Activated T-helper 9 cell treated with anti-CD3 and anti-CD28 coated beads, Interleukin-2, amount 50 U/mL, for 16 hours (primary cell): ENCODE measurements at places on chromosomes 3 and 15.
A peak's percentile ranks its signal among the peaks of the same experiment; 100 is the strongest.

DNA sequence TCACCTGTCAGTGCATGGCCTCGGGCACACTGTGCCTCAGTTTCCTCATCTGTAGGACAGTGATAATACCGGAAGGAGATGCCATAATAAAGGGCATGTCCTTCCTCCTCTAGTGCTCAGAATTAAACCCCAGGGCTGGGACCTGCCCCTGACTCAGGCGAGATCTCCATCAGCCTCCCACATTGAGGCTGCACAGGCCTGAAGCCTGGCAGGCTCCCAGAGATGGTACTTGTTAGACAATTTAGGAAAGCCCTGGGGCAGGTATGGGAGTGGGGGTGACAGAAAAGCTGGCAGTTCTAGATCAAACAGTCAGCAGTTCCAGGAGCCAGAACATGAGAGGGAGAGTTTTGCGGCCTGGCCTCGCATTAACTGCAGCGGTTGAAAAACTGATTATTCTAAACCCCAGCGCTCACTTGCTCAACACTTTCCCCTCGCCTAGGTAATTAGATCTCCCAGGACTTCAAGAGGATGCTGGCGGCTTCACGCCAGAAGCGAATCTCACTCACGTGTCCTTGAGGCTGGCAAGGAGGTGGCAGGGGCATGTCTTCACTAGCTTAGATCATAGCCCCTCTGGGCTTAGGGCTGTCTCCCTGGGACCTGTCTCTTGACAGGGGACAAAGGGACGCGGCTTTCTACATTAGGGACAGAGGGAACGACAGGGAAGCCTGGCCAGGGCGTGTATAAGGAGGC lies 73.1 kb downstream of the ATP2B2 start:
- no peak for DNase-seq

- DNase-seq = no peak
Measured at GRCh38 chr15:66515901-66516322, 10.8 kb downstream of the ZWILCH start.

GRCh38 chr3:5010706-5011554 lies 31.7 kb downstream of the BHLHE40 start:
- no peak for DNase-seq

- DNase-seq = no peak
Measured at GRCh38 chr3:195063581-195064193, 207.3 kb downstream of the XXYLT1 start.

GRCh38 chr3:27488821-27489220 lies 4.6 kb upstream of the SLC4A7 start:
- DNase-seq = no peak

DNA sequence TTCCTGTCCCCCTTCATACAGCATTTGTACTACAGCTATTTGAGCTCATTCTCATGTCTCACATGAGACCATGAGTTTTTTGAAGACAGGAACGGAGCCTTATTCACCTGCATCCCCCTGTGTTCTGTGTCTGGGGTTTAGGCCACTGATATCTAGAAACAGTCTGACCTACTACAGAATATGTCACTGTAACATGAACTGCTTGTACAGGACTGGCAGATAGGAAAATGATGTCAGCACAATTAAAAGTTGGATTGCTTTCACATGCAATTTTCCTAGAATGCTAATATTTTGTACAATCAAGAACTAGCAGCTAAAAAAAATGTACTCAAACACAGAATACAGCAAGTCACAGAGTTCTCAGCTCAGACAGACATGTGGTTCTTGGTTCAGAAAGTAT lies 90.8 kb upstream of the FGF12 start:
- DNase-seq = no peak

DNA sequence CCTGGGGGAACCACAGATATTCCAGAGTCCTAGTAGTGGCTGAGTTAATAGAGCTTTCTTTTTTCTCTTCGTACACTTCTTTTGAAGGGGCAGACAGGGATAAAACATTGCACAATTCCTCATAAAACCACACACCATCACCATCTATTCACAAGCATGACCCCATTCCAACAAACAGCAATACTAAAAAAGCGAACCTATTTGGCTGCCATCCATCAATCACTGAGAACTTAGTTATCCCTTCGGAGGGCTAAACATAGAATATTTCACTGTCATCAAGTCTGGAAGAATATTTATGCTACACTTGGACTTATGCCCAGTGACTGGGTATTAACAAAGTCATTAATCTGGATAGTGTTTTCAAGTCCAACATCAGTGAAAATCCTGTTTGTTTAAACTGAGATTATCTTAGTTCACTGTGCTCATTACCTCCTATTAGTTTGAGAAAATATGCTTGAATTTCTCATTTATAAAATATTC lies 80.3 kb upstream of the PRTG start:
- DNase-seq = no peak

GRCh38 chr3:160127308-160127707 lies 97.9 kb upstream of the C3orf80 start:
- no peak for DNase-seq

DNA sequence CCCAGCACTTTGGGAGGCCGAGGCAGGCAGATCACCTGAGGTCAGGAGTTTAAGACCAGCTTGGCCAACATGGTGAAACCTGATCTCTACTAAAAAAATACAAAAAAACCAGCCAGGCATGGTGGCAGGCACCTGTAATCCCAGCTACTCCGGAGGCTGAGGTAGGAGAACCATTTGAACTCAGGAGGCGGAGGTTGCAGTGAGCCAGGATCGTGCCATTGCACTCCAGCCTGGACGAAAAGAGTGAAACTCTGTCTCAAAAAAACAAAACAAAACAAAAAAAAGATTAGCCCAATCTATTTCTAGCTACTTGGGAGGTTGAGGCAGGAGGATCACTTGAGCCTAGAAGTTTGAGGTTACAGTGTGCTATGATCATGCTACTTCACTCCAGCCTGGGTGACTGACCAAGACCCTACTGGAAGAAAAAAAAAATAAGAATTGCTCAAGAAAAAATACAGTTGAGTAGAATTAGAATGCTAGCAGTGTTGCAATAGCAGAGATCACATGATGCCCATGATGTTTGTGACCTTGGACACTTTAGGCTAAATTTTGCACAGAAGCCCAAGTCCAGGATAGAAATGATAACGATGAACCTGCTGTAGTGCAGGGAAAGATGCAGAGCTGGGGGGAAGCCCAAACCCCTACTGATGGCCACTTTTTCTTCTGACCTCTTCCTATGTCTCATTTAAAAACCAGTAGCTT lies 162.2 kb downstream of the LPP start:
- DNase-seq = no peak

- DNase-seq = no peak
Measured at GRCh38 chr3:155895379-155895900, 25.0 kb downstream of the GMPS start.

GRCh38 chr3:186108106-186108940 lies 566 bp downstream of the ETV5 start:
- peak; percentile 4 for DNase-seq

DNA sequence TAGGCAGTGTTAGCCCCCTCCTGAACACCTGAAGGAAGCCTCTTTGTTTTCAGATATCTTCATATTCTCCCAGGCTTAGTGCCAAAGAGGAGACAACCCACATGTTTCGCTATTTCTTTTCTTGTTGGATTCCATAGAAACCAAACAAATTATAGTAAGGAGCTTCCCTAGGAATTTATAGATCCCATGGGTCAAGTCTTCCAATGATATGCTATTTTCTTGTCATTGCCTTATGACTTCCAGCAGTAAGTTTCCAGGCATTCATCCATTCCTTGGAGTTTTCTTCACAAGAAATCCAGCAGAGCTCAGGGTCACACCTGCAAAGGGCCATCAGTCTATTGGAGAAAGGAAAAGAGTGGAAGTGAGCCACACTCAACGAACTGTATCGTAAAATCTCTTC lies 9.9 kb upstream of the KCNMB2 start:
- DNase-seq = no peak

DNA sequence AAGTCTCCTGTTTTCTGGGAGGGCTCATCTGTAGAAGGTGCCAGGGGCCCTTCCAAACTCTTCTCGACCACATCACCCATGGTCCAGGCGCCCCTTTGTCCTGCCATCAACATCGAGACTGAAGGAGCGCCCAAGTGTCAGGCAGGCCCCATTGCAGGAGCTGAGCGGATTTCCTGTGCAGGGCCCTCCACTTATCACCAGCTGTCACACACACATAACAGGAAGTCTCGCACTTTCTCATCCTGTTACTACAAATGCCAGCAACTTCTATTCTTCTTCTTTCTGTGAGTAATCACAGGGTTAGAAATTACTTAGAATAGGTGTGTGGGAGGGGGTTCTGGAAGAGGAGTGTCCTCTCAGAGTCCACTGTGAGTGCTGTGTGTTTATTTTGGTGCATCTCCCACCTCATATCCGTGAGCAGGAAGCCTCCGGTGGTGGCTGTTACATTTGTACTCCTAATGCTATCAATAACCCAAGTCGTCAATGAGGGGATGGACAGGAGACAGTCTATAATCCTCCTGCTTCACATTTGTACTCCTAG lies at the start of gene KLHL6:
Gene KLHL6 (minus strand): TSS at position 166 of the 541 bp plus-strand sequence. CDS start 53 bp downstream, at position 113.
- peak; percentile 59 for DNase-seq

DNA sequence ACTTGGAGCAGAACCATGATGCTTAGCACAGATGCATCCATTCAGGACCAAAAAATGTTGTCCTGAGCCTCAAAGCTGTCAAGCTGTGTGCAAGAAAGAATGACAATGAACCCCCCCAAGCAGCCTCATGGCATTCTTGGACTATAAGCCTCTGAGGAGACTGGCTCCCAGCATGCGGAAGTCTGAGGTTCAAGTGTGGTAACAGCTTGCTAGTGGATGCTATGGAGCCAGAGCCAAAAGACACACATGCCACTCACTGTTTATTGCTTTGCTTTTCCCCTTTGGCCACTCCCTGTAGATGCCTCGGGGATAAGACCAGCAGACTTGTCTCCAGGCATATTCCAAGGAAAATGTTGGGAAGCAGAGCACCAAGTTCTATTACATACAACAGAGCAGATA lies 38.2 kb upstream of the SNRK start:
- no peak for DNase-seq

- DNase-seq = no peak
Measured at GRCh38 chr3:136543385-136543784, 208.8 kb downstream of the STAG1 start.

DNA sequence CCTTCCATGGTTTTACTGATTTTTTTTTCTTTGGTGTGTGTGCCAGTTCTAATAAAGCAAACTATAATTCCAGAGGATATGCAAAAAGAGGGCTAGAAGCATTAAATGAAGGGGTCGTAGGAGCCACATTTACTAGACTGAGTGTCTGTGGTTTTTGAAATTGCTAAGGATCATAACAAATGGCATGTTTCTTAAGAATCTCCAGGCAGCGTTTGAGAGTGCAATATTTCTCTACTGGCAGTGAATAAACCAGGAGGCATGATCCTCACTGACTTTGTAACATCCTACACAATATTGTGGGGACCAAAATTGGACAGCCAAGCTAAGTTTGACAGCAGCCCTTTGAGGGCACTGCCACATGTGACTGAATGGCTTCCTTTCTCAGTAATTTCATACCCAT lies 115.9 kb upstream of the CCNL1 start:
- DNase-seq = no peak

DNA sequence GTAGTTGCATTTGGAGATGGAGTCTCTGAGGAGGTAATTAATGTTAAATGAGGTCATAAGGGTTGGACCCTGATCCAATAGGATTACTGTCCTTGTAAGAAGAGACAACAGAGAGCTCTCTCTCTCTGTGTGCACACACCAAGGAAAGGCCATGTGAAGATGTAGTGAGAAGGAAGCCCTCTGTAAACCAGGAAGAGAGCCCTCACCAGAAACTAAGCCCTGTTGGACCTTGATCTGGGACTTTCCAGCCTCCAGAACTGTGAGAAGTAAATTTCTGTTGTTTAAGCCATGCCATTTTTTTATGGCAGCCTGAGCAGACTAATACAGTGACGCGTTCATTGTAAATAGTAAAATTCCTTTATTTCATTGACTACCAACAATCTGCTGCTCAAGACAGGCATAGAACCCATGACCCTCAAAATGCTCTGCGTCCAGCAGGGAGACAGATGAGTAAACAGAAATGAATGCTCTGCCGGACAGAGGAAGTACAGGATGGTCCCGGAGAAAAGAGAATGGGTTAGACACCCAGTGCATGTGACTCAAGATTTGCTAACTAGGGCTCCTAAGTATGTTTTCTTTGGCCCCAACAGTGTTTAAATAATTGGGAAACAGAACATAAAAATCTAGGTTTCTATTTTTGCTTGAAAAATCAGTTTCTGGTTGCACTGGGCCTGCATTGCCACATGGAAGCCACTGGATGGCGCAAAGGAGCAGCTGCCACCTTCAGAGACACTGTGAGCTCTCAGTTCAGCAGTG lies 37.9 kb upstream of the TNFAIP8L3 start:
- DNase-seq = no peak

DNA sequence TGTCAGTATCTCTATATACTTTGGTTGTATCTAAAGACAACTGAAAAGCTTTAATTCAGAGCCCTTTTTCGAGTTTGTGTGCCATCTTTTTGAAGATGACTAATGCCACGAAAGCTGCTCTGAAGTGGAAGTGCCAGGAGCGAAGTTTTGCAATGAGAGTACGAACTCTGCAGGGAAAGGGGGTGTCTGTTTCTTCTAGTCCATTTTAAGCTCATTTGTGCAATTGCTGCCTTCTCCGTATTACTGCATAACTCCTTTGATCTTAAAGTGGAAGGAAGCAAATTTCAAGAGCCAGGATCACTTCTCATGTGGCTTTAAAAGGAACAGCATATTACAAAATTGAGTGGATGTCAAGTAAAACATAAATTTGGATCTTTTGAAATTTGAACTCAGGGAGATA lies 245.3 kb downstream of the FEZF2 start:
- no peak for DNase-seq

GRCh38 chr3:183583331-183584245 lies 28.1 kb upstream of the KLHL6 start:
- DNase-seq = no peak

- no peak for DNase-seq
Measured at GRCh38 chr15:40069178-40070165, 30.5 kb upstream of the SRP14 start.

DNA sequence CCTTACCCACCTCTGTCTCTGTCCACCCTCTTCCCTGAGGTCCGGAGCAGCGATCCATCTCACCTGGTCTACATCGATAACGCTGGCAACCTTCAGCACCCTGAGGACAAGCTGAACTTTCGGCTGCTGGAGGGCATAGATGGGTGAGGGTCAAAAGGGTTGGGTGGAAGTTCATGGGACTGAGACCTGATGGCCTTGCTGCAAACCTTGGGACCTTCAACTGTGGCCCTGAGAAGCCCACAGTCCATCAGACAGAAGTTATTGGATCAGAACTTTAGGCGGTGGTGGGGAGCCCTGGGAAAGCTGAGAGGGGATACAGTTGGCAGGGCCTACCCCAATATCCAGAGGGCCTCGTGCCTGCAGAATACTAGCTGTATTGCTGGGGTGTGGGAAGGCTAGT lies 50.5 kb downstream of the POMGNT2 start:
- no peak for DNase-seq

DNA sequence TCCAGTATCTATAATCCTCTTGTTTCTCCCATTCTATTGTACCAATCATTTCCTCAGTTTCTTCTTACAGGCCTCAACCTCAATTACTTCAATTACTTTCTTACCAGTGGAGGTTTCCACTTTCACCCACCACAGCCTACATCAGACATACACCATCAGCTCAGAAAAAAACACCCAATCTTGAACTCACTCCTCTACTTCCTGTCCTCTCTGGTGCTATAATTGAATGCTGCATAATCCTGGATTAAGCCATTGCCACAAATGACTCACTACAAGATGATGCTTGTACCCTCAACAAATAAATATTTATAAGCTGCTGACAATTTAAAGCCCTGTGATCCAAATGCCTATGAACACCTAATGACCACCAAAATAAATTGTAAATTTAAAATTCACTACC lies 18.5 kb downstream of the RYK start:
- no peak for DNase-seq

- DNase-seq = no peak
Measured at GRCh38 chr15:49904296-49904695, 214.7 kb downstream of the ATP8B4 start.
